ENCODE measurements at places on chromosomes 7 and 10.
A peak's percentile ranks its signal among the peaks of the same experiment; 100 is the strongest.

DNA sequence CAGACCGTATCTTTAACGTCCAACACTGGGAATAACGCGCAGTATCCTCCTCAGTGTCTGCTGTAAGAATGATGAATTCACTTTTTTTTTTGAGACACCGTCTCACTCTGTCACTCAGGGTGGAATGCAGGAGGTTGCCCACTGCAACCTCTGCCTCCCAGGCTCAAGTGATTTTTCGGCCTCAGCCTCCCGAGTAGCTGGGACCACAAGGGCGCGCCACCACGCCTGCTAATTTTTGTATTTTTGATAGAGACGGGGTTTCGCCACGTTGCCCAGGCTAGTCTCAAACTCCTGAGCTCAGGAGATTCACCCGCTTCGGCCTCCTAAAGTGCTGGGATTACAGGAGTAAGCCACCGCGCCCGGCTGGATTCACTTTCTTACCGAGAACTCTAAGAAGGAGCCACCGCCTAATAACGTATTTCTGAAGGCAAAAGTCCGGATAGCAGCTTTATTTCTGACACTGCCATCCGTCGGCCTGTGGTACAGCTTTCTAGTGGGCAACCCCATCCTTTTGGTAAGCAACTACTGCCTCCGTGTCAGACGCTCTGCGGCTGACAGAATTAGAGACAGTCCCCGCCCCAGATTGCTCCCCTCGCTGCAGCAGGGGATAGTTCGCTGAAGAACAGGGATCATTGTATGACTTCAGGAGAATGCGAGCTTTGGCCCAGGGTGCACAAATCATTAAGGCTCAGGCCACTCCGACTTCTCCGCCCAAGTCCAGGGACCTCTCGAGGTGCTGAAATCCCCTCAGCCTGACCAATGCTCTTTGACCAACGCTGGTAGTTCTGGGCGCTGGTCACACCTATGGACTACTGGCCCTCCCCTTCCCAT lies 662 bp downstream of the POLR3A start:
- DNase-seq: peak; percentile 20

DNA sequence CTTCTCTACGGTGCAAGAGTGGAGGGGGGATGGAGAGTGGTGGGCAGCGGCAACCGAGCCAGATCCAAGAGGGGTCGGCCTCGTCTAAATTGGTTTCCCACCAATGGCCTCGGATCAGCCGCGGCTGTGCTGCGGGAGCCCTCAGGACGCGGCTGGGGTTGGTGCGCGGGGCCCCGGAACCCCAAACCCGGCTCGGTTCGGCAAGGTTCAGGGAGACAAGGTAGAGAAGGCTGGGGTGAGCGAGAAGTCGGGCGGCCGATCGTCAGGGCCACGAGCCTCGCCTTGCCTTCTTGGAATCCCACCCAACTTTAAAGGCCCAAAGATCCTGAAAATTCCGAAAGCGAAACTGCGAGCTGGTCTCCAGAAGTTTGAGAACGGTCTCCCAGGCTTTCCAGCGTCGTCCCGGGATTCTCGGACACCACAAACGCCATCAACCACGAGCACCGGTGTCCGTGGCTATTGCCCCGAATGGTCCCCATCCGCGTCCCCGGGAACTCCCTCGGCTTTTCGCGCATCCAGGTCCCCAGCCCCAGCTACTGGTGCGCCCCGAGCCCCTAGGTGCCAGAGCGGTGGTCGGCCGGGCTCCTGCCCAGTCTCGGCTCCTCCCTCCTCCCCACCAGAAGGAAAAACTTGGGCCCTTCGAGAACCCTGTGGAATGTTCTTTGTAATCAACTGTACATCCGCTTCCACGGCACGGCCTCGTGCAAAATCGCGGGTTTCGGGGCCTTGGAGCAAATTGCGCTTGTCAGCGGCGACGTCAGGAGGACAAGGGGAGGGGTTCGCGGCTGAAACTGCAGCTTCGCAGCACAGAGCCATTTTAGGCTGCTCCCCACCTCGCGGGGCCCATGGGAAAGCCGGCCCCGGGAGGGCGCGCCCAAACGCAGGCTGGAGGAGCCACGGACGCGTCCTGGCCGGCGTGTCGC lies 3.2 kb downstream of the SFMBT2 start:
- DNase-seq: no peak

DNA sequence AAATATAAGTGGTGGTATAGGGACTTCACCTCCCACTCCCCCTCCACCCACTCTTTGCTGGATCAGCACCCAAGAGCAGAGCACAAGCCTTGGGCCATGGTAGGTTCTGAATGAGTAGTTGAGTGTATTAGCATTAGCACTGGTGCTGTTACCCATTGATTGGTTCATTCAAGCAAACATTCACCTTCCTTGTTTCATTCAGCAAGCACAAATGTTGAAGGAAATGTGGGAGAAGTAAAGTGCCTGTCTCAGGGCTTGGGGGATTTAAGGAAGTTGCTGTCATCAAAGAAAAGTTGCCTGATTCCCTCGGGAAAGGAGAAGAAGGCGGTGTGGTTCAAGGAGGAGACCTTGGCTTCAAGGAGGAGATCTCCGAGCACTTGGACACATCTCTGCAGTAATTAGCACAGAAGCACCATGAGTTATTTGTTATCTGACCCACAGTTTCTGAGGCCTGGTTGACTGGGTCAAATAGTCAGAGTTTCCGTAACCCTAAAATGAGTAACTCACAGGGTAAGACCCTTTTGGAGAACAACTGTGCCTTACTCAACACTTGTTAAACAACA lies 17.3 kb downstream of the IL2RA start:
- DNase-seq: no peak

DNA sequence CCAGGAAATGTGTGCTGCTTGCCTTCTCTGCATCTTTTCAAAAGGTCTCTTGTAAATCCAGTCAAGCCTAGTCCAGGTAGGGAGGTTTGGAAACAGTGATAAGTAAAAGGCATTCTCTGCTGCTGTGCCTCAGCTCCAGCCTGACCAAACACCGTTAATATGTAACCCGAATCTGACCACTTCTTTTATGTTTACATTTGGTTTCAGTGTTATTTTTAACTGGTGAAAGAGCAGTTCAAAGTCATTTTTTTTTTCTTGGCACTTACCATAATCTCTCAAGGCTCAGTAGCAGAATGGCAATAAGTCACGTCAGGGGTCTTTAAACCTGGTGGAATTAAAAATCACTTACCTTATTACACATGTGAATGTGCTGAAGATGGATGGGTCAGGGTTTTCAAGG lies 216.8 kb downstream of the PTEN start:
- no peak for DNase-seq

DNA sequence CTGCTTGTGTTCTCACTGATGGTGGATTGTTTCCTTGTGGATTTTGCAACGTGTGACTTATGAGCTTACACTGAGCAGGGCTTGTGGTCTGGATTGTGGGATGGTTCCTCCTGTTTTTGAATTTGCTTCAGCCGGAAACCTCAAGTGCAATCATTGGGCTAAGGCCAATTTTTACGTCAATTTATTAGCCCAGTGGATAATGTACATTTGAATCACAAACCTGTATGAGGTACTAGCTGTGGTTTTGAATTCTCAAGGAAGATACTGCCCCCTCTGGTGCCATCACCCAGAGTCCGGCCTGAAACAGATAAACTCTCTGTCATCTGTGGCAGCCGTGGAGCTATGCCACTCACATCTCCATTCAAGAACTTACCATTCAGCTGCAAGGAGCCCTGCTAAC lies 7.3 kb upstream of the ZNF777 start:
- no peak for DNase-seq

GRCh38 chr7:113649556-113649955 lies 269.3 kb downstream of the PPP1R3A start:
- no peak for DNase-seq

All from neuronal stem cell (in vitro differentiated cells).